ENCODE measurements at places on chromosomes 2 and 18.

GRCh38 chr18:79199691-79200374 is 130.6 kb downstream of the ATP9B start:
- DNase-seq: no peak

DNA sequence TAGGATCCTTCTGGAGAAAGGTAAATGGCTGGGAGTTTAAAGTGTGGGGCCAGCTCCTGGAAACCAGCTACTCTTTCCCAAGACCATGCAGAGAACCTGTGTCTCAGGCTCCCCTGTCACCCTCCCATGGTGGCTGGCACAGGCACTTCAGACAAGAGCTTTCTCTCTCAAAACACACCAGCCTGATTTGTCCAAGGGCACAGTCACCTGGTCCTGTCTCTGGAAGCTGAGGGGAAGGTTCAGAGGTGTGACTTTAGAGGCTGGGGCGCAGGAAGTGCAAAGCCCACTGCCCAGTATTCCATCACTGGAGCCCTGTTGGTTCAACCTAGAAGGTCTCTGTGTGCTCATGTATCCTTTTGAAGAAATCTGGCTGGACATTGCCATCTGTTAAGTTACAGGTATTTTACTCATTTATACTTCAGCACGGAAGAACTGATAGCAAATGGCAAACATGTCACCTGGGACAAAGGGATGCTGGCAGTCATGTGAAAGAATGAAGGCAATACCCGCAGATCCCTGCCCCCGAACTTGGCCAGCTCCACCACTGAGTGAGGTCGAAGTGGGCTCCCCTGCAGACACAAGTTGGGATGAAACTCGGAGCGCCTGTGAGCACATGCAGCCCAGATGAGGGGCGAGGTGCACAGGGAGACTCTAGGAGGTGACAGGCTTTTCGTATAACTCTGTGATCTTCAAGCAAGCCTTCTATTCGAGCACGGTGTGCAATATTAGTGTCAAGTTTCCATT is 96.9 kb upstream of the MGAT4A start:
- DNase-seq: no peak

DNA sequence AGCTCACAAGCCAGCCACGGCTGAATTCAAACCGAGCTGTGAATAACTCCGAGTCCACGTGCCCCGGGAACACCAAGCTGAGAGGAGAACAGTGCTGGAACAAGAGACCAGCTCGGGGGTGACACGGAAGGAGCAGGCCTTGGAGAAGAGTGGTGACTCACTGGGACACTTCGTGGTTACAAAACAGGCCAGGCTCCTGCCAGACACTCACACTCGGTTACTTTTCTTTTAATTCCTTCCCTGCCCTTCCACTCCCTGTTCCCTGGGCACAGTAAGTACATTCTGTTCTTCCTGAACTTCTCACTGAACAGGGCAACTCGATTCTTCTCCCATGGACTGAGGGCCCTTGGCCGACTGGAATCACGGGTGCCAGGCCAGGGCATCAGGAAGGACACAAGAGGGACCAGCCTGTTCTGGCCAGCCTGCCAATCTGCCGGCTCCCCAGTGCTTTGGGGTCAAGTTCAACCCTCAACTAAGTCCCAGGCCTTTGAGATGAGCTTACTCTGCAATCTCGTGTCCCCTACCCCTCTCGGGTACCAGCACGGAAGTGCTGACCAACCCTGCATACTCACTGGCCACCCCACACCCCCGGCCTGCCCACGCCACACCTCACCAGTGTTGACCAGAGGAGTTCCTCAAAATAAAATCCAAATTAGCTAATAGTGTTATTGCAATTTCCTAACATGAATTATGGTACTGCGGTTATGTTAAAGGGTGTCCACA is 87.5 kb downstream of the TFCP2L1 start:
- no peak for DNase-seq

GRCh38 chr2:237904831-237905599 is 45.6 kb downstream of the RAMP1 start:
- peak; percentile 36 for DNase-seq

DNA sequence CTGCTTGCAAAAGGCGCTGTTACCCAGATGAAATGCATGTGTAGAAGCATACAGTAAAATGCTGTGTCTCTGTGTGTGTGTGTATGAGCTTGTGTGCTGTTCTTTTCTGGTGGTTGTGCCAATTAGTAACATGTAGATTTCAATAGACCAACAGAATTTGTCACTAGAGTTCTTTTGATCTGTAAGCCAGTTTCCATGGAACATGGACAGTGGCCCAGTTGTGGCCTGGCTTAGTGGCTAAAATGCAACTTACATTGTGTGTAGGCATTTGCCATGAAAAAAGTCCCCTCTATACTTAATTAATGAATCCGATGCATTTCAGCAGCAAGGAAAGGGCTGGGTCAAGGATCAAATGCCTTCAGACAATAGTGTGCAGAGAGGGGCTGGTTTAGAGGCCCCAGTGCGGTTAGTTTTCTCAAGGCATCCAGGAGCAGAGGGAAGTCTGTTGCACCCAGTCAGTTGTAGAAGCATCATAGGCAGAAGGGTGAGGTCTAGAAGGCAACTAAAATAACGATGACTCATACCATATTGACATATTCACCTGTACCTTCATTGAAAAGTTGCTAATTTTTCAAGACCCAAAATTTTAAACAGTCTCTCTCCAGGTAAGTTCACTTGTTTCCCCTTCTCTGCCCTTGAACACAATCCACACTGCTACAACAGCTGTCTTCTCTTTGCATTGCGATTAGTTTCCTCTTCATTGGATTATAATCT is 366.9 kb upstream of the SPRED2 start:
- no peak for DNase-seq

GRCh38 chr2:175838979-175839378 is 163.1 kb downstream of the LNPK start:
- no peak for DNase-seq

DNA sequence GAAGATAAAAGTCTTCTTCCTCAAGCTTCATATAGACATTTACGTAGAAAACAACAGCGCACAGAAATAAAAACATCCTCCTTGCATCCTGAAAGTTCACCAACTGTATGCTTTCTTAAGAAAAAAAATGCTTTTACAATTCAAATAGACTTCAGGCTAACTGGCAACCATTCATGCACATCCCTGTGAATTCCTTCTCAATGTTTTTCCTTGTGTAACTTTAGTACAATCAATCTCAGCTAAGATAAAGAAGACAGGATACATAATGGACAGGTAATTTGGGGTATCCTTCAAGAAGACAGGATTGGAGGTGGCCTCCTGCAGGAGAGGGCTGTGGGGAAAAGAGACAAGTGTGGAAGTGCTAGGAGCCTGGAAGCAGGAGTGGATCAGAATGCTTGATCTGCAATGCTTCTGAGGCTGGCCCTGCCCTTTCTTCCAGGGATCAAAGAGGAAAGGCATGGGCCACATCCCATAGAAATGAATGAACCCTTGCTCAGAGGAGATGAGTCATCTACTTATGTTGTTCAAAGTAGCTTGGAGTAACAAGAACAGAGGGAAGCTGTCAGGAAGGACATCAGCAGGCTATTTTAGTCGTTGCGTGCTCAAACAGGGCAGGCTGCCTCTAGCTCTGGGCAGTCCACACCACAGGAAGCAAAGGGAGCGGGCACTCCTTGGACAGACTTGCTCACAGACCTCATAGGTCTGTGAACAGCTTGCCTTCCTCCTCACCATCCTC is 126.6 kb downstream of the TMEM131 start:
- no peak for DNase-seq

DNA sequence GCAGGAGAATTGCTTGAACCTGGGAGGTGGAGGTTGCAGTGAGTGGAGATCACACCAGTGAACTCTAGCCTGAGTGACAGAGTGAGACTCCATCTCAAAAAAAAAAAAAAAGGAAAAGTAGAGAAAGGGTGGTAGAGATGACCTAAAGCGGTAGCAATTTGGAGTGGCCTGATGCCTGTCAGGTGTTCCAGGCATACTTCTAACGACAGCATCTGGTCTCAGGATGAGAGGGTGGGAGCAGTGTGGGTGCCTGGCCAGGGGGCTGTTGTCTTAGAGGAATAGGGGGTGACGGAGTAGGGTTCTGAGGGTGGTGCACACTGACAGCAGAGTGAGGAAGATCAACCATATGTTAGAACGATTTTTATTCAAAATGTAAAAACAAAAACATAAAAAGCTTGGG is 21.8 kb downstream of the ZNF236 start:
- no peak for DNase-seq

- no peak for DNase-seq
Observed at GRCh38 chr2:111624411-111625156, 259.4 kb downstream of the ANAPC1 start.

GRCh38 chr2:46576875-46577274 is 97.5 kb downstream of the TMEM247 start:
- DNase-seq: no peak

- no peak for DNase-seq
Observed at GRCh38 chr2:209424781-209425470, 1.1 kb downstream of the MAP2 start.

DNA sequence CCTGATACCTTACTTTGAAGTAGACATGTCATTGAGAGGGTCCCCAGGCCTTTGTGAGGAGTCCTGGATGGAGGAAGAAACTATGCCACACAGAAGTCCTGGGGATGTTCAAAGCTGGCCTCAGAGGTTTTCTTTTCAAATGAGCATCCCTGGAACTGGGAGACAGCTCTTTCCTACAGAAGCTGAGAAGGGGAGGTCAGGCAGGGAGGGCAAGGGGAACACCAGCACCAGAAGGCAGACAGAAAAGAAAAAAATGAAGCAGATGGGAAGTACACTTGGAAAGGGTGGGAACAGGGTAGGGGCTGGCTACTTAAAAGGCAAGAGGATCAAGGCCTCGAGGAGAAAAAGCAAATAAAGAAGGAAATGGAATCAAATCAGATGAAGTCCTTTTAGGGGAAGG is 120.0 kb downstream of the FMNL2 start:
- DNase-seq: no peak

GRCh38 chr2:88190808-88191721 is 20.9 kb downstream of the THNSL2 start:
- peak; percentile 17 for DNase-seq

DNA sequence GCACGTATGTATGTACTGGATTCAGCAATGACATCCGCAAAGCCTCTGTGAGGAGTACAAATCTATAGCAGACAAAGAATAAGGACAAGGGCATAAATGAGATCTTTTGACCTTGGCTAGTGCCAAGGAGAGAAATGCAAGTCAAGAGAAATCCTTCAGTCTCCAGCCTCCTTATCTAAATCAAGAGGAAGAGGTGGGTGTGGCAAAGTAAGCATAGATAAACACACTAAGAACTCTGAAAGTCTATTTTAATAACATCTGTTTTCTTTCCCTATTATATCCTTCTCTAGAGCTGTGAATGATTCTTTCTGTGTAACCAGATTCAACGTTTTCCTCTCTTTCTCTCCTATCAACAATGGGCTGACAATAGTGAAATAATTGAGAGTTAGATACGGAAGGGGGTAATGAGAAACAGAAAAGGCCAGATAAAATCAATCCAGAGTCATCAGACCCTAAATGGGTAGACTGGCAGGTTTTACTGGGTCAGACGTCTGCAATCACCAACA is 118.5 kb upstream of the ZFP36L2 start:
- no peak for DNase-seq

DNA sequence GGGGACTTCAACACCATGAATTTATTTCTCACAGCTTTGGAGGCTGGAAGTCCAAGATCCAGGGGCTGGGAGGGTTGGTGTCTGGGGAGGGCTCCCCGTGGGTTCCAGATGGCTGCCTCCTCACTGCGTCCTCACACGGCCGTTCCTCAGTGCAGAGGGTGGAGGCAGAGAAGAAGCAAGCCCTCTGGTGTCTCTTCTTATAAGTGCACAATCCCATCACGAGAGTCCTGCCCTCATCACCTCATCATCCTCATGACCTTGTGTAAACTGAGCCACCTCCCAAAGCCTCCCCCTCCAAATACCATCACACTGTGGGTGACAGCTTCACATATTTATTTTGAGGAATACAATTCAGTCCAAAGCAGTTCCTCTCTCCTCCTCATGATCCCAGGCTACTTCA is 26.3 kb downstream of the TMEM163 start:
- DNase-seq: peak; percentile 32

DNA sequence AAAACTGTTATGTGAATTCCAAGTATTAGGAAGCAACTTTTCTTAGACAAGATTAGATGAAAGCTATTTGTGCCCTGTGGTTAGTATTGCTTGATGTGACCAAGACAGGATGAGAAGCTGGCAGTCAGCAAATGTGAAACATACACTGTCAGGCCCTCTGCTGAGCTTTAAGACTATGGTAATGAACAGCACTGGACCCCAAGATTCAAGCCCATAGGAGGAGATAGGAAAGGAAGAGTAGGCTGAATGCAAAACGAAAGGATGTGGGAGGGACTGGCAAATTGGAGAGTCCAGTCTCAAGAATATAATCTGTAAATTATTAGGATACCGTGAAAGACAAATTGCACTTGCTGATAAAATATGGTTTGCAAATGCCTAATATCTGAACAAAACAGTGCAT is 16.4 kb downstream of the BZW1 start:
- DNase-seq: no peak

DNA sequence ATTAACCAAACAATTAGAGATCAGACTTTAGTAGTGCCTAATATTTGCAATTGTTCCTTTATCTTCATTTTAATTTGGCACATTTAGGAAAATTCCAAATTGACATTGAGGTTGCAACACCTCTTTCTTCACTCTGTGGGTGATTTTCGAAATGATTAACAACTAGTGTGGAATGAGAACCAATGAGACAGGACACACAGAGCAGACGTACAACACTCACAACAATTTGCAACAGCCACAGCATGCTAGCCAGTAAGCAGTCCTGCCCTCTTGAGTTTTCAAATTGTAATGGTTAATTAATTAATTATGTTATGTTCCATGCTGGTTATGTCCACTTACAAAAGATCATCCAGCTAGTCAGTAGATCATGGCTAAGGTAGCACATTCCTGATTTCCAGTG is 339.3 kb downstream of the LRP1B start:
- no peak for DNase-seq

DNA sequence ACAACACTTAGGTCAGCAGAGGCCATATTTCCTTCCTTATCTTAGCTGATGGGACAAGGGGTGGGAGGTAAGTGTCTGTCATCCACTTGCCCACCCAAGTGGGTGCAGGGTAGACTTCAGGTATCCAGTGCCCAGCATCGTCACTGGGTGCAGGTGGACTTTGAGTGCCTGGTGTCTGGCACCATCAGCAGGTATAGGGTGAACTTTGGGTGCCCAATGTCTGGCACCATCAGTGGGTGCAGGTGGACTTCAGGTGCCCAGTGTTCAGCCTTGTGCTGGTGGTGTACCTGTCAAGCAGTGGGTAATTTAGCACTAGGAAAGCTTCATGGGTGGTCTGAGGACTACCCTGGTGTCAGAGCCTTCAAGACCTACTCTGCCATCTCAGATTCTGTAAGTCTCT is 175.6 kb downstream of the SEPTIN10 start:
- no peak for DNase-seq

Data from activated CD4-positive, alpha-beta memory T cell treated with anti-CD3 and anti-CD28 coated beads, Interleukin-2, amount 10 ng/mL, durations not matched to agents 7 days and 5 days (primary cell).